Hindlimb muscle (tissue), 1 donor: ENCODE measurements at places on chromosomes 3 and 15. TPM values are rescaled to one million over a fixed set of nuclear protein-coding genes. Genes with fewer than 3 reads are reported as not detected.

Gene PIERCE2
- 1.7 TPM for polyA plus RNA-seq

DNA sequence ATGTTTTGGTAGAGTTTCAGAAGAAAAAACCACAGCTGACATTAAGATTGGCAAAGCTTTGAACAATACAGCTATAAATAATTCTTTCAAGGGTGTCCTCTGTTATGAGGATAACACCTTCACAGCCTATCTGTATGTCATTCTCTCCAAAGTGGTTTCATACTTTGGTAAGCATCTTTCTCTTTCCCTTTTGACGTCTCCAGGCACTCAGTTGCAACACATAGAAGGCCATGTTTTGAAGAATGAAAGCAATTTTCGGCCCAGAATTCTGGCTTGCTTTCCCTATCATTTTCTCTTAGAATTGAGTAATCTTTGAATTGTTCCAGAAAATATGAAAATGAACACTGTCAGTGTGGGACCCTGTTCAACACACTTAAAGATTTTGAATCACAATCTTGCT lies 200.0 kb upstream of the CBLB start:
- DNase-seq: peak; percentile 19

Gene NUP210
- 9.6 TPM for polyA plus RNA-seq

Gene RAMAC
- 27.2 TPM for polyA plus RNA-seq

DNA sequence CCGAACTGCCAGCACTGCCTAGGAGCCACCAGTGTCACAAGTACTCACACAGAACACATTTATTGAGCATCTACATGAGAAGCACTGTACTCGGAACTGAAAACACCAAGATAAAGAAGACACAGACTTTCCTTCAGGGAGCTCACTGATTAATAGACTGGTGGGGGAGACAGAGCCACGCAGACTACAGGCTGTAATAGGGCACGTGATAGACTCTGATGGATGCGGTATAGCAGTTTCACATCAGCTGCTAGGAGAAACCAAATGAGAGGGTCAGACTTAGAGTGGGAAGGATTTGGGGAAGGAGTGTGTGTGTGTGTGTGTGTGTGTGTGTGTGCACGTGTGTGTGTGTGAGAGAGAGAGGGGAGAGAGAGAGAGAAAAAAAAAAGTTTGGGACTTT lies 12.1 kb downstream of the EPHB1 start:
- DNase-seq: no peak

- DNase-seq: no peak
Measured at GRCh38 chr15:50854601-50855490, 53.6 kb upstream of the AP4E1 start.

- DNase-seq: no peak
Measured at GRCh38 chr3:108030960-108031359, 59.9 kb downstream of the CD47 start.

Gene CTXN2
- not detected for polyA plus RNA-seq

Gene DGKG
- polyA plus RNA-seq: 0.89 TPM

- no peak for DNase-seq
Measured at GRCh38 chr3:172277151-172277652, 171.1 kb downstream of the GHSR start.

Gene GOLGA8J
- 0.52 TPM for polyA plus RNA-seq

Gene OR5K1
- polyA plus RNA-seq: not detected

DNA sequence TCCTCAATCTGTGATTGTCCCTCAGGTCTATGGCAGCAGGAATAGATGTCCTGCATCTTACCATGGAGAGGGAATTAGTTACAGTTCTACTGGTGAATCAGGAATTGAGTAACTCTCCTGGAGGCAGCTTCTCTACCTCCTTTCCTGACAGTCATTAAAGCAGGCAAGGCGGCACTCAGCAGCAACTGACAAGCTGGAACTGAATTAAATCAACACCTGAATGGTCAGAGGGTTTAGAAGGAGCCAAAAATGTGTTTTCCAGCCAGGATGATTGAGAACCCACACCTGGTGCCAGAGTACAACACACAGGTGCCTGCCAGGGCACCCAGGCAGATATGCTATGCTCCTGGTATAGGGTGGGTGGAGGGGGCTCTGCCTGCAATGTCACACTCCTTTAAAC lies 43.1 kb upstream of the TIPARP start:
- no peak for DNase-seq

GRCh38 chr3:182234881-182235280 lies 523.2 kb downstream of the SOX2 start:
- DNase-seq: no peak

DNA sequence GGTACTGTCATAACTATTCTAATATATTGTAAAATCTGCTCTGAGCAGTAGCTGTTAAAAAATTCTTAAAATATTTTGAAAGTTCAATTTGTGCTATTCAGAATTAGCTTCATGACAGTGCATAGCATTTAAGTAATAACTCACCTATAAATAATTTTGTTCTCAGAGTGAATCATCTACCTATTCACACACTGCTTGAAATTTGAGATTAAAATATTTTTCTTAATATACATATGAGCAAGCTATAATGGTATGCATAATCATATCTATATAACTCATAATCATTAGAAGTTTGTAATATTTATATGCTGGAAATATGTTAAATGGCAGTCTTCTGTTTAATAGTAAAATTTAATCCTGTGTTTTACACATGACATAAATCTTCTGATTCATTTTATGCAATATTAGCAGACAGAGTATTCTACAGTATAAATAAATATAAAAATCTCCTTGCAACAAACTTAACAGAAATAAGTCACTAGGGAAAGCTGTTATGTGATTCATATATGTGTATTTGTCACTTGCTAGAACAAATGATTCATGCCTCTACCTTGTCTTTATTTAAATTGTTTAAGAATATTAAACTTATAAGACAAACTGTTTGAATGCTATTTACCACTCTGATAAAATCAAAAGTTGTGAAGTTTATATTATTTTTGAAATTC lies 710.8 kb downstream of the PLOD2 start:
- no peak for DNase-seq

DNA sequence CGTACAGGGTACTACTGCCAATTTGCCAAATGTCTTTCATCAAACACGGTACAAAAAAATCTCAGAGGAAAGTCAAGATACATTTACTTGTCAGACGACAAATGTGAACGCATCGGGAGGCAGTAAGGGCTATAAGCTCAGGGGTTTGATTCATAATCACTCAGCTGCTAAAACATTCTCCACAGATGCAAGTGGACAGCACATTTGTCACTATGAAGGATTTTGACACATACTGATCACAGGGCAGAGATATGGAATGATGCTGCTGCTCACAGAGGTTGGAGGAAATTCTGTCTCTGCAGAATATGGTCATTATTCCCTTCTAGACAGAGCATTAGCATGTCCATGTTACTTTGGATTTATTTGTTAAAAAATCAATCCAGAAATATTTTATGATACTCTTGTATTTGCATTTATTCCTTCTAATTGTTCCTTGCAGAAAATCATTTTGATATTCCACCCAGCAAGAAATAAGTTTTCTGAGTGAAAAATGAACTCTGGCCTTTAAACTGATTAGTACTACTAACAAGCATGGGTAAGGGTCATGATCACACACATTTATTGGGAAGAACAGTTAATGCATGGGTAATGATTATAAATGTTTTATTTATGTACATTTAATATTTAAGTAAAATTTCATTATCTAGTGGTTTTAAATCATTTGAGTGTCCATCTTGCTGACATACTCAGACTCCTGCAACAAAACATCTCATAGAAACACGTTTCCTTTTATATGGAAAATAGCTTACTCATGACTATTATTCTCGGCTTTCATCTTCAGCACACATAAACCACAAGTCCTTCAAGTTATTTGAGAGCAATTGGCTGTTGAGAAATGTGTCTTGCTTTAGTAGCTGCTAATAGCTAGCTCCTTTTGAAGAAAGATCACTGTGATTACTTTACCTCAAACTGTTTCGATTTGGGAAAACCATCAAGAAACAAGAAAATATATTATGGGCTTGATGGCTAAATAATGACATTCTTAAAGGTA lies 559.3 kb downstream of the MECOM start:
- DNase-seq: no peak

GRCh38 chr3:123374016-123374415 lies 74.9 kb downstream of the ADCY5 start:
- no peak for DNase-seq

Gene CAMKV
- polyA plus RNA-seq: 0.09 TPM

- no peak for DNase-seq
Measured at GRCh38 chr15:90817117-90818057, 51.0 kb upstream of the FURIN start.

Gene RBP2
- polyA plus RNA-seq: not detected

DNA sequence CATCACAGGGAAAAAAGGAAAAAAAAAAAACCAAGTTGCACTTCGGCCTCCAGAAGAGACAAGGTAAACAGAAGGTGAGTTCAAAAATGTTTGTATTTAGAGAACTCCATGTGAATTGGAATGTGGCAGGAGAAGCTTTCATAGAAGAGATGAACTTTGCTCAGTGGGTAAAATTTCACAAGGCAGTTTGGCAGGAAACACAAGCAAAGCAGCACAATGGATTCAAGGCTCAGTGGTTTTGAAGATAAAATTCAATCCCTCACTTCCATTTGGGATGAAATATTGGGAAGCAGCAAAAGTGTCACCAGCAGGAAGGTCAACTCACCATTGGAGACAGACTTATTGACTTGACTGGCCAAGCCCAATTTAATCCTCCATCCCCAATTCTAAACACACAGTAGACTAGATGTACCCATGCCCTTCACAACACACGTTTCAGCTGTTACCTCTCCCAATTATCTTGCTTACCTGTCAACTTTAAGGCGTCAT lies 256.7 kb upstream of the ICE2 start:
- no peak for DNase-seq

Gene HTR3E
- polyA plus RNA-seq: 0.14 TPM

DNA sequence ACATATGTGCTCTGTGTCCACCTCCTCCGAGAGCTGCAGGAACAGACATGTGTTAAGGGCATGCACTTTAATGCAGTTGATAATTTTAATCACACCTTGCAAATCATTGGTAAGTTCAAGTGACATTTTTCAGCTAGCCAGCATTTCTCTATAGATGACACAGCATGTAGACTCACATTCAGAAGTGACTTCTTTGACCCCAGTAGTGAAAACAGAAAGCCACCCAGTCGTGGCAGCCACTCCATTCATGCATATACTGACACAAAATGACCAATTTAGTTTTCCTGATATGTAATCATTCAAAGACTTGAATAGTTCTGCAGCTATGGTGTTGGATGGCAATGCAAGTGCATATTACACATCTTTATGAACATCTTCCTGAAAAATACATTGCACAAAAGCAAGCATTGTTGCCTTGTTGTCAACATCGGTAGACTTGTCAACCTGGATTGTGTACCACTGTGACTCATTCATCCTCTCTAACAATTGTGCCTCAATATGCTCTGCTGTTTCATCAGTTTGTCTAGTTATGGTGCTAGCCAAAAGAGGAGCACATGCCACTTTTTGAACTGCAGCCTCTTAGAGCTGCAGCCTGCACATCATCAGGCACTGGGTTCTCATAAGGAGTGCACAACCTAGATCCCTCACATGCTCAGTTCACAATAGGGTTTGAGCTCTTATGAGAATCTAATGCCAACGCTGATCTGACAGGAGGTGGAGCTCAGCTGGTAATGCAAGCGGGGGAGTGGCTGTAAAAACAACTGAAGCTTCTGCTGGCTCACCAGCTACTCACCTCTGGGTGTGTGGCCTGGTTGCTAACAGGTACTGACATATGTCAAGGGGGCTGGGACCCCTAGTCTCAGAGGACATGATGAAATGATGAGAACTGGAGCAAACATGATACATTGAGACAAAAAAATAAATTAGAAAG lies 622.0 kb downstream of the PYDC2 start:
- no peak for DNase-seq

- DNase-seq: no peak
Measured at GRCh38 chr15:32651229-32651837, 9.8 kb downstream of the SCG5 start.

DNA sequence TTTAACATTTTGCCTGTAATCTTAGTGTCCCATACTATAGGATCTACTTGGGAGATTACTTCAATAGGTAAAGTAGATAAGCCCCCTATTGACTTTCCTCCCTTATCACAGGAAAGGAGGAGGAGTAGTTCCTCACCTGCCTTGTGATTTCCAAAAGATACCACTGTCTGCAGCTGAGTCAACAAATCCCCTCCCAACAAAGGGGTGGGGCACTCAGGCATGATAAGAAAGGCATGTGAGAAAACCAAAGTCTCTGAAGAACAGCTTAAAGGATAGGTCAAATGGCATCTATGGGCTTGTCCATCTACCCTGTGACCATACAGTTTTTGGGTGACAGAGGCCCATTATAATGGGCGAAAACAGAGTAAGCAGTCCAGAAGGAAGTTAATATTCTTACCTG lies 71.3 kb upstream of the WNT7A start:
- DNase-seq: no peak

Gene ZKSCAN7
- 7.3 TPM for polyA plus RNA-seq

Gene STX19
- polyA plus RNA-seq: not detected

GRCh38 chr3:877001-877400 lies 215.8 kb upstream of the CNTN6 start:
- DNase-seq: no peak

- no peak for DNase-seq
Measured at GRCh38 chr3:15300323-15301078, 31.9 kb downstream of the SH3BP5 start.

GRCh38 chr3:81891055-81891895 lies 129.8 kb upstream of the GBE1 start:
- no peak for DNase-seq

GRCh38 chr15:78104119-78104479 lies 11.7 kb downstream of the SH2D7 start:
- no peak for DNase-seq

Gene A4GNT
- polyA plus RNA-seq: not detected

Gene GOLGA6L9
- 2.7 TPM for polyA plus RNA-seq

DNA sequence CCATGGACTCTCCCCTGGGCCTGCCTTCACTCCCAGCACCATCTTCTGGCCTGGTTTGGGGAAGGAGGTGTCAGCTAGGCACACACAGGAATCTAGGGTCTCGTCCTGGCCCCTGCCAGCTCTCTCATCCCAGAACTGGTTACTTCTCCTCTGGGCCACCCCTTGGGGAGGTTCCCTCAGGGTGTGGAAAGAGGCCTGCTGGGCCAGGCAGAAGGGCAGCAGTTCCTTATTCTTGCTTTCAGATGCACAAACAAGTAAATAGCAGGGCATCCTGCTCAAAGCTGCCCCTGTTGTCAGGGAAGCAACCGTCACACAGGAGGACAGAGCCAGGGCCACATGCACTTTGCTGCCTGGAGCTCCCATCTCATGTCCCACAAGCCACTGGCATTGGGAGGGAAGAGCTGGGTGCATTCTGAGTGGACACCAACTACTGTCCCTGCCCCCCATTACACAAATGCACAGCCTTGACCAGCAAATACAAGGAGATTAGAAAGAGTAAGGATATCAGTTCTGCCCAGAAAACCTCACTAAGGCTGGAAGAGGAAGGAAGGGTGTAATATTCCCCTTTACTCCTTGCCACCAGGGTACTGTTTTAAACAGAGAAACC lies 108.8 kb upstream of the HACD2 start:
- no peak for DNase-seq

Gene MCF2L2
- polyA plus RNA-seq: 0.21 TPM

GRCh38 chr3:59886790-59887189 lies 837.0 kb upstream of the CFAP20DC start:
- no peak for DNase-seq

Gene IRAK2
- 0.86 TPM for polyA plus RNA-seq

GRCh38 chr3:42013691-42014457 lies 52.0 kb upstream of the ULK4 start:
- no peak for DNase-seq
